ENCODE measurements at places on chromosomes 1 and 21. TPM values are rescaled to one million over a fixed set of nuclear protein-coding genes. Genes with fewer than 3 reads are reported as not detected.

Gene AGBL4
- total RNA-seq, result not detected

Gene LEFTY1
- total RNA-seq, result not detected

Gene RIMS3
- total RNA-seq, result 1.4 TPM

Gene DMBX1
- not detected for total RNA-seq

Gene C1orf159
- 22.1 TPM for total RNA-seq

Gene MTARC1
- total RNA-seq, result not detected

Gene HSD11B1
- 1.3 TPM for total RNA-seq

Gene TCP10L
- 0.15 TPM for total RNA-seq

Gene MECR
- 46.4 TPM for total RNA-seq

Gene TNNI3K
- total RNA-seq, result not detected

Gene S100A7
- total RNA-seq, result not detected

Gene LRRN2
- 0.15 TPM for total RNA-seq

Gene AUNIP
- 11.1 TPM for total RNA-seq

Gene S100A2
- 1.2 TPM for total RNA-seq
